Activated CD4-positive, alpha-beta memory T cell treated with anti-CD3 and anti-CD28 coated beads, Interleukin-2, amount 10 ng/mL, durations not matched to agents 7 days and 5 days (primary cell): ENCODE measurements at places on chromosomes 5 and 9. TPM values are rescaled to one million over a fixed set of nuclear protein-coding genes. Genes with fewer than 3 reads are reported as not detected.
A peak's percentile ranks its signal among the peaks of the same experiment; 100 is the strongest.

GRCh38 chr5:38555354-38556087, 925 bp downstream of the LIFR start:
- DNase-seq = no peak
- H3K36me3 ChIP-seq = peaks cover 3% of the 10 kb centered on the region
- no peak overlapping the region for H3K27ac ChIP-seq
- H3K4me3 ChIP-seq = peak overlapping the region; percentile 68
- peaks cover 10% of the 10 kb centered on the region for H3K4me1 ChIP-seq

GRCh38 chr5:88675708-88676636, 207.0 kb downstream of the MEF2C start:
- H3K27me3 ChIP-seq = peaks cover 83% of the 10 kb centered on the region
- no peak for DNase-seq
- peaks cover 36% of the 10 kb centered on the region for H3K4me1 ChIP-seq
- peak overlapping the region; percentile 49 for H3K4me3 ChIP-seq

DNA sequence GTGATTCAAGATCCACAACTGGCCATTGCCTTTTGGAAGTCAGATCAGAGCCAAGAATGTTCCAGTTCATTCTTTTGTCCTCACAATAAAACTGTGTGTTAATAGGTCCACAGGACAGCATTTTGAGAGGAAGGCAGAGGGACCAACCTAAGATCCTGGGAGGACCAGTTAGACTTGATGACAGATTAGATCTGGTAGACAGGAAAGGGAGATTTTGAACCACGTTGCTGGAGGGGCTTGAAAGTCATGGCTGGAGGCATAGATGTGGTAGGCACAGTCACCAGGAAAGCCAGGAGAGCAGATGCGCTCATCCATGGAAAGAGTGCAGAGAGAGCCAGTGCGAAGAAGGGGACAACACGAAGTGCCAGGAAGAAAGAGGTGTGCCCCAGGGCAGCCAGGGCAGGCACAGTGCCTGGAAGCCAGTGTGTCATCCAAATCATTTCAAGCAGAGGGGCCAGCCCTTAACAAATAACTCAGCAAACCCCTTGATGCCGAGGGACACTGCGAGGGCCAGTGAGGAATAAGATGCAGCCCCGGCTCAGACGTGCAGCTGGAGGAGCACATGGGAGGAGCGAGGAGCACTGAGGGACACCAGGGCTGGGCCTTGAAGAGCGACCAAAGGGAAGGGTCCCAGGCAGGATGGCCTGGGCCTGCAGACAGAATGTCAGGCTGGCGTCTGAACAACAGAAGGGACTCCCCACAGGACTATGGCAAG, 12.8 kb upstream of the SLC2A8 start:
- H3K27me3 ChIP-seq = peaks cover 55% of the 10 kb centered on the region
- H3K27ac ChIP-seq = no peak overlapping the region
- peaks cover 19% of the 10 kb centered on the region for H3K4me1 ChIP-seq
- DNase-seq = no peak
- H3K4me3 ChIP-seq = no peak overlapping the region

The FREM1 gene
- total RNA-seq = not detected

GRCh38 chr9:18361646-18362045, 112.3 kb upstream of the ADAMTSL1 start:
- no peak for DNase-seq
- H3K4me3 ChIP-seq = no peak overlapping the region
- no peaks in the 10 kb centered on the region for H3K27me3 ChIP-seq
- no peak overlapping the region for H3K27ac ChIP-seq
- H3K36me3 ChIP-seq = no peaks in the 10 kb centered on the region

DNA sequence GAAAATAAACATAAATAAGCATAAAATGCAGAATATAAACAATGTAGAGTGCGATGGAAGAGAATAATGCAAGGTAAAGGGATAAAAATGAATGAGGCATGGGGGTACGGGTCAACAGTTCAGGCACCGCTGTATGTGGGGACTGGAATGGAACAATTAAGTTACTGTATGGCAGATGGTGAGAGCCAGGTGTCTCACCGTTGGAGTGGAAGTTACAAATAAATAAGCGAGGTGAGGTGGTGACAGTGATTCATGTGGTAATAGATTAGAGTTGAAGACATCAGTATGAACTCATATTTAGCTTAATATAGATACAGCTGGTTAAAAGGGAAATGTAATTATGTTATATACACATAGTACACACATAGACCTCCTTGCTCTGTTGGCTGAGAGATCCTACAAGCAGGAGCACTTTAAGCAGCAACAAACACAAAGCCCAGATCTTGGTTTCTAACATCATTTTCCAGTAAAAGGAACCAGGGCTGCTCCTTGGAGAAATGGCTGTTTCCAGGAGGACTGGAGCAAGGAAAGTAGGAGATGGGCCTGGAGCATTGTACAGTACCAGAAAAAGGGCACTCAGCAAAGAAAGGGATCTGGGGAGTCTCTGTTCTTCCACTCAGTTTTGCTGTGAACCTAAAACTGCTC, 2.4 kb upstream of the OMD start:
- H3K36me3 ChIP-seq = no peaks in the 10 kb centered on the region
- no peak for DNase-seq
- H3K4me3 ChIP-seq = no peak overlapping the region

DNA sequence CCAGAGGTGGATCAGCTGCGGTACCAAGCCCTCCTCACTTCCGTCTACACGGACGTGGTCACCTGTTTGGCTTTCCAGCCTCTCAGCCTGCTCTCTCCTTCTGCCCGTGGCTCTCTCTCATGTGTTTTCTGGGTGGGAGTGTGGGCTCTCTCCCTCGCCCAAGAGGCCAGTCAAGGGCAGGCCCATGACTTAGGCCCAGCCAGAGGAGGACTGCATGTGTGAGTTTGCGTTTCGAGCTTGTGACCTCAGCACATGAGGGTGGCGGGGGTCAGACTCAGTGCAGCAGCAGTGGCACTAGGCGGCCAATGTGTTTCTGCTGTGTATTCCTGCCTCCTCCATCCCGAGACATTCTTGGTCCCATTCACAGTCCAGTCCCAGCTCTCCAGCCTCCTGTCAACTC, 82.5 kb upstream of the SMIM23 start:
- H3K27me3 ChIP-seq = no peaks in the 10 kb centered on the region
- no peak overlapping the region for H3K4me3 ChIP-seq
- no peak overlapping the region for H3K27ac ChIP-seq

DNA sequence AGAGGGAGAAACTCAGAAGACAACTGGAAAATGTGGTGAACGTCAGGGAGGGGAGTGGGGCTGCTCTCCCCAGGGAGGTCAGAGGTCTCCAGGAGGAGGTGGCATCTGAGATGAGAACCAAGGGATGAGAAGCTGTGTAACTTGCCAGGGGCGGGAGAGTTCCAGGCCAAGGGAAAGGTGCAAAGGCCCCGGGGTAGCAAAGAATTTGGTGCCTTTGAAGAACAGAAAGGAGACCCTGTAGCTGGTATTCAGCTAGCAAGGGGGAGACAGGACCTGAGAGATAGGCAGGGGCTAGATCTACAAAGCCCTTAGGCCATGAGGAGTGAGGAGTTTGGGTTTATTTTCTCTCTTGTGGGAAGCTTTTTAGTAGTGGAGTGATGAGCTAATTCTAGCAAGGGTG, 3.3 kb downstream of the DNM1 start:
- H3K27me3 ChIP-seq = peaks cover 41% of the 10 kb centered on the region
- DNase-seq = no peak
- H3K4me1 ChIP-seq = peaks cover 12% of the 10 kb centered on the region
- no peak overlapping the region for H3K4me3 ChIP-seq
- H3K27ac ChIP-seq = no peak overlapping the region
- no peaks in the 10 kb centered on the region for H3K36me3 ChIP-seq

- no peaks in the 10 kb centered on the region for H3K27me3 ChIP-seq
- no peak for DNase-seq
- peaks cover 40% of the 10 kb centered on the region for H3K36me3 ChIP-seq
- peak overlapping the region; percentile 77 for H3K27ac ChIP-seq
These were observed 16.1 kb upstream of the MXD3 start for GRCh38 chr5:177327539-177328522.

The ECM2 gene
- total RNA-seq = not detected

DNA sequence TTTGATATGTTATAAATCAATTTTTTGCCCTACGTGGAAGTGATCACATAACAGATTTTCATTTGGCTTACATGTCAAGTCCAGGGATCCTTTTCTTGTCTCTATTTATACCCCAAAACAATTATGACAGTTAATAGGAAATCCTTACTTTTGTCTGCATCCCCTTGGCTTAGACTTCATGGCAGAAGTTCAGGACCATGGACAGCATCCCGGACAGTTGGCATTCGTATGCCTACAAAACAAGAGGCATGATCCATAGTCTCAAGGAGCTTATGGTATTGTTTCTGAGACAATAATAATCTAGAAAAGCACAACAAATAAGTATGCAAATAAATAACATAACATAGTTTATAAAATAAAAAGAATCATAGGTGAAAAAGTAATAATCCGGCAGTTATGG, 214.3 kb upstream of the GRIA1 start:
- H3K4me1 ChIP-seq = no peaks in the 10 kb centered on the region
- H3K27me3 ChIP-seq = no peaks in the 10 kb centered on the region
- DNase-seq = peak; percentile 20
- H3K36me3 ChIP-seq = no peaks in the 10 kb centered on the region
- H3K27ac ChIP-seq = no peak overlapping the region

The CDHR2 gene
- total RNA-seq = 2.3 TPM

- no peak overlapping the region for H3K4me3 ChIP-seq
- H3K27me3 ChIP-seq = no peaks in the 10 kb centered on the region
- no peak overlapping the region for H3K27ac ChIP-seq
These were observed 62.6 kb downstream of the PSMB7 start for GRCh38 chr9:124352616-124353015.

DNA sequence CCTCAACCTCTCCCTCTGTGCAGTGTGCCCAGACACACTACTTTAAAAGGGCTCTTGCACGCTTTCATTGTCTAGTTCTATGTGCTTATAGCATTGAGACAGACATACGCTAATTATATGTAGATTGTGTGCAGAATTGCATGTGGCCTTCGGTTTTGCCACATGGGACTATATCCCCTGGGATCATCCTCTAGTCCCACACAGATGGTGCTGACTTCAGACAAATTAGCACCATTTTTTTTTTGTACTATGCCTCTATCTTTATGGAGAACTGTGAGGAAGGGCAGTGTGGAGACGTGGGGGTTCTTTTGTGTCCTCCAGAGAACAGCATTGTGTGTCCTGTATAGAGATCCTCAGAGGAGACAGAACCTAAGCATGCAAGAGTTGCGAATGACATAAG, 29.3 kb downstream of the PAPPA start:
- H3K4me3 ChIP-seq = no peak overlapping the region
- H3K4me1 ChIP-seq = no peaks in the 10 kb centered on the region
- no peak for DNase-seq
- H3K27me3 ChIP-seq = no peaks in the 10 kb centered on the region
- no peaks in the 10 kb centered on the region for H3K36me3 ChIP-seq

- DNase-seq = no peak
- peaks cover 50% of the 10 kb centered on the region for H3K36me3 ChIP-seq
- no peaks in the 10 kb centered on the region for H3K27me3 ChIP-seq
- H3K4me3 ChIP-seq = no peak overlapping the region
- H3K27ac ChIP-seq = no peak overlapping the region
- peaks cover 38% of the 10 kb centered on the region for H3K4me1 ChIP-seq
These were observed 89.9 kb downstream of the EHMT1 start for GRCh38 chr9:137708590-137709284.
